Occipital lobe (tissue), 3 donors: ENCODE measurements at places on chromosomes 3 and 15. TPM values are rescaled to one million over a fixed set of nuclear protein-coding genes. Genes with fewer than 3 reads are reported as not detected.
A peak's percentile ranks its signal among the peaks of the same experiment; 100 is the strongest.

Gene ADCY5
- total RNA-seq = 30.7 TPM

Gene CKMT1A
- 5.6 TPM for total RNA-seq

Gene SH2D7
- not detected for total RNA-seq

Gene PIERCE2
- total RNA-seq = 5.0 TPM

Gene C15orf61
- total RNA-seq = 33.2 TPM

Gene PRR20G
- total RNA-seq = not detected

Gene GHRL
- not detected for total RNA-seq

Gene GOLGA8O
- total RNA-seq = not detected

Gene TRH
- 1.1 TPM for total RNA-seq

DNA sequence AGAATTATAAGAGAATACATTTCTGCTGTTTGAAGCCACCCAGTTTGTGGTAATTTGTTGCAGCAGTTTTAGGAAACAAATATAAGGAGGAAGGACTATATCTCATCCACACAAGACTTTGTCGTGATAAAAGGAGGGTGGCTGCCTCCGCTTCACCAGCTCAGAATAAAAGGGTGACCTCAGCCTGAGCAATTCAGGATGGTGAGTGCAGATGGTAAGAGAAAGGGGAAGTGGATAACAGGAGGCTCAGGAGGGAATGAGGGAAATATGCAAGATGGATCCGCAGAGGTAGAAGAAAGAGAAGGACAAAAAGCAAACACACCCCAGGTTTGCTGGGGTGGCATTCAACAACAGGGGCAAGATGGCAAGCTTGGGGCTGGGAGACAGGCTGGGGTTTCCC, 108.1 kb upstream of the TNFAIP8L3 start:
- no peak for DNase-seq

DNA sequence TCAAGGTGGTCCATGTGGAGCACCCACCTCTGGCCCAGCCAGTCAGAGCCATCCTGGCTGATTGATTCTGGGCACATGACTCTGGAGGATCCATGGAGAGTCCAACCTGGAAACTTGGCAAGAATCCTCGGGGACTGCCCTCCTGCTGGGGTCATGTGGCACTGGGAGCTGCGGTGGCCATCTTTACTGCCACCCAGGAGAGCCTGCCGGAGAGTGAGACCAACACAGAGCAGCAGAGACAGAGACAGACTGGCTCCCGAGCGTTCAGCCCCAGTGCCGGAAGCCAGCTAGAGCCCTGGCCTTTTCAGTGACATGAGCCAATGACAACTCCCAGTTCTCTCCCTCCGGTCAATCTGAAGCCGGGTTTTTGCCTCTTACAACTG, 11.5 kb upstream of the GATA2 start:
- DNase-seq = no peak

DNA sequence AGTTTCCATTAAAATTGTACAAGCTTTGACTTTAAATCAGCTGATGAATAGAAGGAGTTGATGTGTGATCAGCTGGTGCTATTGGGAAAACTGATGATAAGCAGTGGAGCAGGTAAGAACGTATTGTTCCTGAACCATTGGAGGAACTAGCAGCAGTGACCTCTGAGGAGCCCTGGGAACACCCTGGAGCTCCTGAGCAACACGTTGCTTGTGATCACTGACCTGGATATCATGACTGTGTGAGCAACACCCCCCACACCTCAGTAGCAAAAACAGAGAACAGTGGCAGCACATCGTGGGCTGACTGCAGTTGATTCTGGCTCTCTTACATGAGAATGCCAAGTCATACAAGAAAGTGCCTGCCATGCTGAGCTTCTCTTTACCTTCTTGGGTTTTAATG, 72.9 kb downstream of the BLM start:
- no peak for DNase-seq

DNA sequence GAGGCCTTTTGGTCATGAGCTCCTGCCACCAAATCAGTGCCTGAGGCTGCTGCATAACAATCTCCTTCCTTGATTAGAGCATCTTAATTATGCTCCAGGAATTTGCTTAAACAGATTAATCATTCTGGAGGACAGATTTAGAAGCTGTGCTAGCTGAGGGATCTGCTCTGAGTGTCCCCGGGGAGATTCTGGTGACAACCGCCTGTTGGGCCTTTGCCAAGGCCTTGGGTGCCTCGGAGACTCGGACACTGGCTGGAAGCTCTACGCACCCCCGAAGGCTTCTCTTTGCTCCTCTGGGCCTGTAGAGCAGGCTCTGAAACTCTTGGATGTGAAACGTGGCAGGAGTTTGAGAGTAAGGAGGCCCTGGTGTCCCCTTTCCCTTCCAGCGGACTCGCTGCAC, 264.1 kb downstream of the CD47 start:
- no peak for DNase-seq

DNA sequence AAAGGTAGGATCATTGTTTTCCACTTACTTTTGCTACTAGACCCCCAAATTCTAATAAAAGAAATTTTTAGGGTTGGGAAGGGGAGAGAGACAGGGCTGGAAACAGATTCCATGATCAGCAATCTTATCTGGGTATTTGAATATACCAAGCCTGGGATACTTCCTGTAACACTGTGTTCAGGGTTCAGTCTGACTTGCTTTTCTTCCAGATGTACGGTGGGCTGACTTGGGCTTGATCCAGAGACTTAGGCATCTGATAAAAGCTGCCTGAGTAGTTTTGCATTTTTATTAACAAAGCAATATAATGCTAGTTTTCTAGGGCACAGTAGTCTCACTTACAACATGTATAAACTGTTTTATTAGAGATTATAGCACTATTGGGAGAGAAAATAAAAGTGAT, 49.2 kb downstream of the KCNMB2 start:
- DNase-seq = no peak

- no peak for DNase-seq
Measured at GRCh38 chr3:171383206-171384018, 76.8 kb downstream of the TNIK start.

- DNase-seq = no peak
Measured at GRCh38 chr3:52004163-52004787, 8.6 kb upstream of the RPL29 start.

DNA sequence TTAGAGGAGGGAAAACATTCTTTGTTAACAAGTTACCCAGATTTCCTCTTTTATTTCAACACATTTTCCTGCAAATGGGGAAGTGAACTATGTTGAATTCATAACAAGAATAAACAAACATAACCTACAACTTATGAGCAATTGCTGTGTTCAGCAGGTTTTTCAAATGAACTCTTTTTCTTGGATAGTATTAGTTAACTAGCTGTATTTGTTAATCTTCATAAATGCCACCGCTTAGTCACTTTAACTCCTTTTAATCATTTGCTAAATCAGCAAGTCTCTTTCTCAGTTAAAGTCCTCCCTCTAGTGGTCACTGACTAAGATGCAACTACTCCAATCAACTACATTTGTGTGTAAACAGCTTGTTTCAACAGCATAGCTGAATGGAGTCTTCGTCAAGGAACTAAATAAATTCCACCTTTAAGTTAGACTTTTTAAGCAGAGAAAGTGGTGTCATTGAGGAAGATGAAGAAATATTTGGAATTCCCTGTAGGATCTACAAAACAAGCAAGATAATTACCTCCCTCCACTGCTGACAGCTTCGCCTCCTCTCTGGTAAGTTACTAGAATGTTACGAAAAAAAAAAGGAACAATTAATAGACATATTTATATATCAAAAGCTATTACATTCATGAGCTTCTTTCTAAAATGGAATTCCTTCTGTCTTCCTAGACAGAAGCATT, 1122.0 kb downstream of the ROBO1 start:
- DNase-seq = no peak

DNA sequence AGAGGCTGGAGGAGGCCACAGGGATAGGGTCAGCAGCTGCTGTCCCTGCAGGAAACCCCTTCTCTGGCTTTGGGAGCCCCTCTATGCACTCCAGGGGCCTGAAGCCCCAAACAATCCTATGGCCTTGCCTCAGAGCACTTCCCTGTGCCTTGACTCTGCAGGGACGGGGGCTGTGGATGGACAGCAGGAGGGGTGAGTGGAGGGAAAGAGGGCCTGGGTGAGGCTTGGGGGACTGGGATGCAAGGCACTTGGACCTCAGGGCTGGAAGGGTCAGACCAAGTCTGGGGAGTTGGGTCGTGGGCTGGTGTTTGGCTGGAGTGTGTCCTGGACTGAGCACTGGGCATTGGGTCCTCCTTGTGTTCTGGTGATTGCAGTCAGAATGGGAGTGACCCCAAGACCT, 769.8 kb downstream of the EPHA3 start:
- DNase-seq = no peak

GRCh38 chr3:70820397-70820796, 508.0 kb upstream of the MDFIC2 start:
- DNase-seq = no peak

DNA sequence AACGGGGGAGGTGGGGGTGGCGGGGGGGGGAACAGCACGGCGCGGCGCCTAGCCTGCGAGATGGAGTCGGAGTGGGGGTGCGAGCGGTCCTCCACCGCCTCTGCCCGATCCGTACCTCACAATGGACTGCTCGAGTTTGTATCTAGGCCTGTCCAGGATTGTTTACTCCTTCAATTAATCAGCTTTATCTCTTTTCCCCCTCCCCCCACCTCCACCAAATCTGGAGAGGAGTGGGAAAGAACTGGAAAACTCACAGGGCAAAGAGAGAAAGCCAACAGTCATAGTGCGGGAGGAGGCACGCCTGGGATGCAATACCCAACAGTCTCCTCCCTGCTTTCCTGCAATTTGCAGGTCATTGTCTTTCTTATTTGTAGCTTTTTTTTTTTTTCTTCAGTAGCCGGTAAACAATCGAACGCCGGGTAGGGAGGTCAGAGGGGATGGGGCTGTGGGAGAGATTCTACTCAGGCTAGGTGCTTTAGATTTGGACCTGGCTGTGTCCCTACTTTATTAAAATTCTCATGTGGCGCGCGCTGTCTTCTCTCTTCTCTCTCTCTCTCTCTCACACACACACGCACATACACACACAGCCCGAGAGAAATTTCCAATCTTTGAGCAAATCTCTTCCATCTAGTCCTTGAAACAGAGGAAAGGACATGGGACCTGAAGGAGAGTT, 6.9 kb upstream of the MEIS2 start:
- DNase-seq = no peak

DNA sequence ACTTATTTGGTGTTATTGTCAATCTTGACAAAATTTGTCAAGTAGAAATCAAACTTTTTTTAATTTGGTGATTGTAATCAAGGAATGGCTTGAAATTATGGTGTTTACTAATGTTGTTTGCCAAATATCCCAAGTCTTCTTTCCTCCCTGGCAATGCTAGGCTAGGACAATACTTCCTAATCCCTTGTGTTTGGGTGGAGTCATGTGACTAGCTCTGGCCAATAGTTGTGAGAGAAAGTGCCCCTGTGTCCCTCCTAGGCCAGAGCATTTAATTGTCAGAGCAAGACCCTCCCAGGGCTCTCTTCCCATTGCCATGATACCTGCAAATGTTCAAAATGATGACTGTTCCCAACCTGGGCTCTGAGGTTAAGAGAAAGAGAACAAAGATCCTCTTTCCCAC, 132.7 kb downstream of the ANXA2 start:
- no peak for DNase-seq

- no peak for DNase-seq
Measured at GRCh38 chr3:100120012-100120411, 5.7 kb upstream of the FILIP1L start.

DNA sequence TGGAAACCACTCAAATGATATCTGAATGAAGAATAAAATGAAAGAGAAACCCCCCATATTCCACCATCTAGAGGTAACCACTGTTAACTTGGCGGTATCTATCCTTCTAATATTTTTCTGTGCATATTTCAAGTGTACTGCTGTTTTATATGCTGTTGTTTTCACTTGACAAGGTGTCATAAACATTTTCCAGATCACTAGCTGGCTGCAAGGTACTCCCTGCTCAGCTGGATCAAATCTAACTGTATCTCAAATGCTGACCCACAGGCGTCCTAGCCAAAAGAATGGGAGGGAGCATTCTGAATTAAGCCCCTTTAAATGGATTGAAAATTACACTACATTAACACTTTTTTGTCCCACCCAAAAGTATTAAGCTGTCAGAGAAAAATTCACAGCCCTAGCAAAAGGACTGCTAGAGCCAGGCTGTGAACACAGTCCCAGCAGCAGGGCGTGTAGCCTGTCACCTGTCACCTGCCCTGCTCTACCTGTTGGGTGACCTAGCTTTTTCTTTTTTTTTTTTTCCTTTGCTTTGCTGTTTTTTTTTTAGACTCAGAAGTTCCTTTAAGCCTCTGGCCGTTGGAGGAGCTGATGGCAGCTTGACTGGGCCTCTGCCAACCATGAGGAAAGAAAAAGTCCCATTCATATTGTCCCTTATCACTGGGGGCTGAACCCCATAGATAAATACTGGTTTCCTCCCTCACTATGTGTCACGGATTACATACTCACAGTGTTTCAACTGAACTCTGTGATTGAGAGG, 93.7 kb upstream of the TSC22D2 start:
- DNase-seq = no peak

DNA sequence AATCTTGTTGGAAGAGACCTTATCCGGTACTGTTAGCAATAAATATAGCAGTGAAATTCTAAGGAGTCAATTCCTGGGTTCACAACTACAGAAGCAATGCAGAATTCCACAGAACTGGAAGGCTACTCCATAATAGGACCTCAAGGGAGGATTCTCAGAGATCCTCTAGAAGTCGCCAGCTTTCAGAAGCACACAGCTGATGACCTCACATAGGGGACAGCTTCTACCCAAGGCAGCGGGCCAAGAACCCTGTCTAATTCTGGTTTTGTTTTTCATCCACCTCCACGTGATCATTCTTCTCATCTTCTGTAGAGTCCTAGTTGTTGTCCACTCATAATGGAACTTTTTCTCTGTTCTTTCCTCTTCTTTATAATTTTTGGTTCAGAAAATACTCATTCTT, 99.4 kb downstream of the ERC2 start:
- no peak for DNase-seq

DNA sequence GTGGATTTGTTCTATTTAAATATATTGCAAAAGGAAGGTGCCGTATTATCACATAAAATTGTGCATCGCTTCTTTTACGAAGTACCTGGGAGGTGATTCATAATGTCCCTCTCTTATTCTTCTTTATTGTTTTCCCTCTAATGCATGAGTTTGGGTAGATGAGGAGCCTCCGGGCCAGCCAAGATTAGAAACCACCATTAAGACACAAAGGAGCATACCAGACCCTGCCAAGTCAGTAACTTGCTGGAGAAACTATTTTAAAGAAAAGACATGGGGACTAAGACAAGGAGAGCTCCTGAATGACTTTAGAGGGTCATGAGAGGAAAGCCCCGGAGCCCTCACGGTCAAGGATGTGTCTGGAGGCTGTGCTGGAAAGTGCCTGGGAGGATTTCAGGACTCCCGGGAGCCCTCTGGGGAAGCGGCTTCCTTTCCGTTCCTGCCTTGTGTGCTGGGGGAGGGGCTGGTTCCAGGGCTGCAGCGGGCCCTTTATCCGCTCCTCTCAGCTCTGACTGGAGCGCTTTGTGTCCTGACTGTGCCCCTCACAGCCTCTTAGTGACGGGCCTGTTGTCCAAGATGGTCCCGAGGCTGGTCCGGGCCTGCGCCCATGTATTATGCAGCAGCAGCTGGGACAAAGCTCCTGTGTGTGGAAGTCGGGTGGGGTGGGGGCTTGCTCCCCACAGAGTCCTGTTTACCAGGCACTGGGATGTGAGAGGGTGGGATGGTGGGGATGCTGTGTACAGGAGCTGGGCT, 35.7 kb downstream of the CORO2B start:
- peak; percentile 93 for DNase-seq

- DNase-seq = no peak
Measured at GRCh38 chr3:99945328-99945995, 127.8 kb downstream of the CMSS1 start.

GRCh38 chr3:181176601-181177000, 187.1 kb upstream of the DNAJC19 start:
- peak; percentile 12 for DNase-seq

GRCh38 chr3:90184861-90185260, 1077.4 kb downstream of the EPHA3 start:
- peak; percentile 19 for DNase-seq

- no peak for DNase-seq
Measured at GRCh38 chr15:58921267-58921790, 12.2 kb downstream of the SLTM start.
